ENCODE measurements at places on chromosomes 11 and 22.

GRCh38 chr11:30583476-30584280, 2.5 kb downstream of the MPPED2 start:
- DNase-seq: no peak

- DNase-seq: no peak
Measured at GRCh38 chr11:7936615-7937014, 4.9 kb downstream of the OR10A3 start.

DNA sequence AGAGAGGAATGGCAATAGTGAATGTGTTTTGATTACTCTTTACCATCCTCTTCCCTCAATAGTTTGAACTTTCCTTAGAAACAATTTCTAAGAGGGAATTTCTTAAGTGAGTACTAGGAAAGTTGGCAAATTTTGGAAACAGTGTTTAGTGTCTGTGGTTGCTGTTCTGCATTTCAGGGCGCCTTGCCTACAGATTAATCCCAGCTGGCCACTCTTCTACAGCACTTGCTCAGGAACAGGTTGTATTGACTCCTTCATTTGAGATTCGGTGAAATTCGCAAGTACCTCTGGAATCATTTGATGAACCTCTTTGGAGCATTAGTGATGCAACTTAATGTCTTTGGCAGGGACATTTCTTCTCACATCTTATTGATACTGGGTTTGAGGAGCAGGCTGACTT, 28.3 kb downstream of the JAM3 start:
- no peak for DNase-seq

DNA sequence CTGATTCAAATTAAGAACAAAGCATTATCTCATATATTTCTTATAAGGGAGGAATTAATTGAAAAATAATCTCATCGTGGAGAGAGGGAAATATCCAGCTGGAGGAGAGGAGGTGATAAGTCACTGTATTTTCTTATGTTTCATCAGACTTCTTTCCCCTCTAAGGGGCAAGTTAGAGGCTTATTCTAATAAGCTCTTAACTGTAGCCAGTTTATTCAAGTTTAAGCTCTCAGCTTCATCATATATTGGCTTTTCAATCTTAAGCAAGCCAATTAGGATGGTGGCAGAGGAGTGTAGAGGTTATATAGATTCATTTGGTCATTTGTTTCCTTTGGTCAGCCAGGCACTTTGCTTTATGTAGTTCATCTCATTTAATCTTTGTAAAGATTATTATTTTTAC, 256.7 kb downstream of the GRM5 start:
- DNase-seq: no peak

GRCh38 chr11:45907911-45908370, 870 bp upstream of the FREY1 start:
- DNase-seq: no peak

- DNase-seq: no peak
Measured at GRCh38 chr22:34814260-34815025, 251.5 kb upstream of the ISX start.

GRCh38 chr11:58524232-58525036, 16.5 kb upstream of the OR5B21 start:
- DNase-seq: peak; percentile 69

- no peak for DNase-seq
Measured at GRCh38 chr11:47616726-47617416, 22.7 kb upstream of the C1QTNF4 start.

DNA sequence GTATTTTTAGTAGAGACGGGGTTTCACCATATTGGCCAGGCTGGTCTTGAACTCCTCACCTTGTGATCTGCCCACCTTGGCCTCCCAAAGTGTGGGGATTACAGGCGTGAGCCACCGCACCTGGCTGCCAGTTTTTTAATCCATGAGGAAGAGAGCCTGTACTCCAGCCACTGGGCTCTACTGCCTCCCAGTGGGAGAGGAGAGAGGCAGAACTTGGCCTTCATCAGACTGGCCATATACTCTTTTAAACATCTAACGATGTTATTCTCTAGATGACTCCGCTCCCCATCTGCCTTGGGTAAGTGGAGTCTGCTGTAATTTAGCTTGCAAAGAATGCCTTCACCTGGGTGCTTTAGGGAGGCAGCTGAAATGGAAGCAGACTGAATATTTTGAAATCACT, 34.6 kb downstream of the SLC6A5 start:
- DNase-seq: no peak

DNA sequence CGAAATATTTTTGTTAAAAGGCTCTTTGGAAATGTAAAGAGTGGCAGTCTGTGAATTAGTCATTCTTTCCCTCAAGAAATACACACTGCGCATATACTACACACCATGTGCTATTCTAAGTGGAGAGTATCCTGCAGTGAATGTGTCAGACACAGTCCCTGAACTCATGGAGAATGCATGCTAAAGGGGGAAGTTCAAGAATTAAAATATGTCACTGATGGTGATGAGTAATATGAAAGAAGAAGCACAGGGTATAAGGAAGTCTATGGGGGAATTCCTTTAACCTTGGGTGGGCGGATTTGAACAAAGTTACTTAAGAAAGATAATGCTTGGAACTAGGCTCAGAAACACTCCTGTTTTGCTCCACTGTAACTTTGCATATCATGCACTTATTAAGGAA, 153.0 kb downstream of the LRRC4C start:
- no peak for DNase-seq

DNA sequence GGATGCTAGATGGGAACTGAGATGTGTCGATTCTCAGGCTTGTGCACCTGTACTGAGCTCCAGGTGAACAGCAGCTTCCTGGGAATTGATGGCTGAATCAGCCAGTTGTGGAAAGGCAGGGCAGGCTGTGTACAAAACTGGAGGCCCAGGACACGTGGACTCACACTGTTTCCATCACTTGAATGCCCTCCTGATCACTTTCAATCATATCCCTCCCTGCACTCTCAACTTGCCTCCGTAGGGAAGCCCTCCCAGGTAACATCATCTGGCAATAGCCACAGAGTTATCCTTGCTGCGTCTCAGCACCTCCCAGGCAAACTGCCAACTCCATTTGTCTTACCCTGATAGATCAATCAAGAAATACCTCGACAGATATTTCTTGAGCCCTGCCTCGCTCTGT, 10.1 kb downstream of the FAM83F start:
- DNase-seq: no peak

DNA sequence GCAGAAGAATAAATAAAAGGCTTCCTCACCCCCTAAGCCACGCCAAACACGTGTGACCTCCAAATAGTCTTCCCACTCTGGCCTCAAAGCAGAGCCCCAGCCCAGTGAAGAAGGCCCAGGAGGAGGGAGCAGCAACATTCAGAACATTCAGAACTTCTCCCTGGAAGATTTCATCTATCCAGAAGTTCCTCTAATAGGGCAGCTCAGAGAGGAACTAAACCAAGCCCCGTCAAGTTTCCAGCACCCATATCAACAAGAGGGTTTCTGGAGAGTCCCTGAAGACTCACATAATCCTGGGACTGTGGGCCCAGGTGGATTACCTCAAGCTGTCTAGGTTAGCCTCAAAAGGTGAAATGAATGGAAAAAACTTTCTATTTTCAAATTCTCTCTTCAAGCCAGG, 39.4 kb downstream of the PC start:
- no peak for DNase-seq

GRCh38 chr22:48332438-48333322, 1495.0 kb downstream of the BRD1 start:
- DNase-seq: no peak

- no peak for DNase-seq
Measured at GRCh38 chr11:132343445-132344175, 973.2 kb downstream of the NTM start.

GRCh38 chr11:4074266-4074665, 20.3 kb upstream of the RRM1 start:
- no peak for DNase-seq

DNA sequence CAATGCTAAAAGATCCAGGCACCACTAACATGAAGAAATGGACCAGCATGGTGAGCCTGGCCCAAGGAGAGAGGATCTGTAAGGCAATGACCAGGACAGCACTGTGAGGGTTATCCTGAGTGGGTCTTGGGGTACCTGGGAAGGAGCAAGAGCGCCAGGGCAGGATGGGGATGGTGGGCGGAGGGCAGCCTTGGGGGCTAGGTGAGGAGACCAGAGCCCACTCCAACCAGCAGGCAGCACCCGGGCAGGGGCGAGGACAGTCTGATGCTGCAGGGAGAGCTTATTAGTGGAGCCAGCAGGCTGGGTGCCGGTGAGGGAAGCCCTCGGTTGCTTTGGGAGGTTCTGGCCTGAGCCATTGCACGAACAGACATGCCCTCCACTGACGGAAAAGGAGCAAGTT, 10.7 kb upstream of the NAP1L4 start:
- no peak for DNase-seq

- peak; percentile 45 for DNase-seq
Measured at GRCh38 chr22:49826603-49827270, 936 bp downstream of the BRD1 start.

DNA sequence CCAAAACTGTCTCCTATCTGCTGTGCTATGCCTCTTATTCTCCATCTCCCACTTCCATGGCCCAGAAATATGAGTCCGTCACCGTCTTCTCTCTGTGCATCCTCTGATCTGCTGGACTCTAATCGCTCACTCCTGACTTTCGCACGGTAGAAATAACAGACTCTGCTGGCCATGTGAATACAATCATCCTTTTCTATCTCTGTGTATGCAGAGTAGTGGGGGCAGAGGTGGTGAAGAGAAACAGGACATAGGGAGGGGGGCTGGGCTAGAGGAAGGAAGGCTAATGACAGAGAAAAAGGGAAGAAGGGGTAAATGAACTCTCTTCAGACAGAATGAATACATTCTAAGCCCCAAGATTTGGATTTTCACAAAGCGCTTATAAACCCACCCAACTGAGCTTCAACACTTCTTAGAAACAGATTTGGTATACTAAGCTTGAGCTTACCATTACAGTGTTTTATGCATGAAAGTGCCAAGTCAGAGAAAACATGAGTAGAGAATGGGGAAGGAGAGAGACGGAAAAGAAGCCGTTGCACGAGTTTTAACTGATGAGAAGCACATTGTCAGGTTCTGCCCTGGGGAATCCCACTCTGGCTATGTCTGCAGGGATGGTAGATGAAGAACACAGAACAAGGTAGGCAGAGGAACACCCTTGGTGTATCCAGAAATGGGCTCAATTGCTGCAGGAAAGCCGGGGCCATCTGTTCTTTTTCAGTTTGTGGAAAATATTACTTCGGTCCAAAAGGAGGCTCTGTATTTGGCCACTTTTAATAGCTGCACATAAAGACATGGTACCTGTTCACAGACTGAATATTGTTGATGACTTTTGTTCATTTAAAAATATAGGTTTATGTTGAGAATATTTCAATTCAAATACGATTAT, 324.7 kb downstream of the ETS1 start:
- DNase-seq: no peak

GRCh38 chr11:11605181-11605580, 16.6 kb downstream of the GALNT18 start:
- DNase-seq: no peak

GRCh38 chr11:20621679-20622078, 22.3 kb downstream of the SLC6A5 start:
- DNase-seq: no peak

- DNase-seq: no peak
Measured at GRCh38 chr11:69397732-69398131, 83.7 kb upstream of the LINC01488 start.
